Spinal cord (tissue), 10 donors: ENCODE measurements at places on chromosomes 6 and 20. TPM values are rescaled to one million over a fixed set of nuclear protein-coding genes. Genes with fewer than 3 reads are reported as not detected.

The RING1 gene
- total RNA-seq: 19.0 TPM

The OPRM1 gene
- total RNA-seq: 20.9 TPM

The PRL gene
- not detected for total RNA-seq

The HRH3 gene
- total RNA-seq: 0.66 TPM

The CRIP3 gene
- 5.7 TPM for total RNA-seq

The DEFB124 gene
- total RNA-seq: not detected

The VWA7 gene
- 2.9 TPM for total RNA-seq

The DEFB132 gene
- total RNA-seq: not detected

The ARHGAP40 gene
- not detected for total RNA-seq

The GDAP1L1 gene
- total RNA-seq: 26.0 TPM

The PTPRT gene
- 10.7 TPM for total RNA-seq

GRCh38 chr20:9300080-9300479 lies 214.3 kb upstream of the LAMP5 start:
- no peak for DNase-seq

DNA sequence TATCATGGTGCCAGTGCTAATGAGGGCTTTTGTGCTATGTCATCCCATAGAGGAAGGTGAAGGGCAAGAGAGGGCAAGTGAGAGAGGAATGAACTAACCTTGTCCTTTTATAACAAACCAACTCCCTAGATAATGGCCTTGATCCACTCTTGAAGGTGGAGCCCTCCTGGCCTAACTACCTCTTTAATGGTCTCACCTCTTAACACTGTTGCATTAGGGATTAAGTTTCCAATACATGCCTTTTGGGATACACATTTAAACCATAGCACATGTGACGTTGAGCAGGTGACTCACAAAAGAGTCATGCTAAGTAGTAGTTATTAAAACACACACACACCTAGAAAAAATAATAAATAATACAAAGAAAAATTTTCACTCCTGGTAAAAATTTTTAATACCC lies 36.9 kb downstream of the CCN2 start:
- DNase-seq: no peak

DNA sequence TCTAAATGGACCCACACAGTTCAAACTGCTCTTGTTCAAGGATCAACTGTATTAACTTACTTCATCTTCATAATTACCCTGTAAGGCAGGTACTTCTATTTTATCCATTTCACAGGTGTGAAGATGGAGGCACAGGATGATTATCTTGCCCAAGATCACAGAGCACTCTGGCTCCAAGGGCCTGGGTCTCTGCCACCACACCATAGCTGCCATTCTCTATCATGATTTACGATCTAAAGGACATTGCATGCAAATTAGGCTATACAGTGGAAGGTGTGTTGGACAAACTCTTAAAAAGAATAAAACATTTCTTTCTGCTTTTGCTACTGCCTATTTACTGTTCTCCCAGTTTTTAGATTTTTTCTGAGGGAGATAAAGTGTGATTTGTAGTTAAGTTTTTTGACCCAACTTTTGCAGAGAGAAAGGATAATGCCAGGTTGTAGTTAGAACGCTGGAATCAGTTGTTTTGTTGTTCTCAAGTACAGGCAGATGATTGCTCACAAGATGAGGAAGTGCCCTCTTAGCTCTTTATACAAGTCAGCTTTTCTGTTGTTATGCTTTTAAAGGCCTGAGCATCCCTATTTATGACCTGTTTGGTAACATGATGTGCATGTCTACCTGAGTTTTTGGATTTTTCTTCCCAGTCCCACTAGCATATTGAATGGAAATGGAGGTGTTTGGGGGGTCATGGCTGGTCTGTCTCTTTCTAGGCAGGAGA lies 247.9 kb downstream of the ZFAND3 start:
- no peak for DNase-seq

GRCh38 chr20:51434580-51435247 lies 107.8 kb downstream of the NFATC2 start:
- DNase-seq: no peak

DNA sequence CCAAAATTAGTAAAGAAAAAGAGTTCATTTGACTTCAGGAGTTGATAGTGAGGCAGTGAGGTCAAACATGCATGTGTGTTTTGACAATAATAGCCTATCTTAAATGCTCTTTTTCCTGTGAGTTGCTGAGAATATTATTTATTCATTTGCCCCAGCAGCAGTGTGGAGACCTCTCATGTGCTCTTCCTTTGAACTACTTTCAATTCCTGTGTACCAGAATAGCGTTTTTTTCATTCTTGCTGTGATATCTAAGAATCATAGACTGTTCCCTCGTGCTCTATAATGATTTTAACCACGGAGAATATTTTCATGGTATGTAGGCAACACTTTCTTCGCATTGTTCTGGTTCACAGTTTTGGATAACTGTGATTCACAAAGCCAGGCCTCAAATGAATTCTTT lies 5.2 kb downstream of the CDYL start:
- DNase-seq: no peak

DNA sequence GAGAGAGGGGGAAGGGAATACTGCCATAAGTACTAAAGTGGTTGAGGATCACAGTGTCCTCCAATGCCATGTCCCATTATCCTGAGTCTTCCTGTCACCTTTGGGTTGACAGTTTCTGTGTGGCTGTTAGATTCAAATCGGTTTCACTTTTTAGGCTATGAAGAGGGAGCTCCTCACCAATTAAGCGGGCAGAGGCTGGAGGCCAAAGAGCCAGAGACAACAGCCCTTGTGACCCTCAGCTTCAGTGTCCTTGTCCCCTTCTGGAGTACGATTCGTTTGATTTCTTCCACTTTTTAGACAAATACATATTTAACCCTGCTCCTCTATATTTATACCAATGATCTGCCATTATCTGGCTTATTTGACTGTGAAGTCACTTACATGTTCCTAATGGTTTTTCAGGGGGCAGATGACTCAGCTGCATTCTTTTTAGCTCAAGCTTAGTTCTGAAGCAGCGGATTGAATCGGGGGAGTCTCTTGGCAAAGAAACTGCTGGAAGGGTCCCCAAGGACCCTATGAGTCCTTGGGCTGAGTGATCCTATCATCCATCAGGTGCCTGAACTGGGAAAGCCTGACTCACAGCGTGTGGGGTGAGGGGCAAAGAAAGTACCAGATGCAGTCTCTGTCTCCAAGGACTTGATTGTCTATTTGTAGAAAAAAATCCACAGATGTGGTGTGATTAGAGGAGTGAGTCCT lies 18.2 kb downstream of the FERMT1 start:
- DNase-seq: no peak
